ENCODE measurements at places on chromosomes 2 and 18.

DNA sequence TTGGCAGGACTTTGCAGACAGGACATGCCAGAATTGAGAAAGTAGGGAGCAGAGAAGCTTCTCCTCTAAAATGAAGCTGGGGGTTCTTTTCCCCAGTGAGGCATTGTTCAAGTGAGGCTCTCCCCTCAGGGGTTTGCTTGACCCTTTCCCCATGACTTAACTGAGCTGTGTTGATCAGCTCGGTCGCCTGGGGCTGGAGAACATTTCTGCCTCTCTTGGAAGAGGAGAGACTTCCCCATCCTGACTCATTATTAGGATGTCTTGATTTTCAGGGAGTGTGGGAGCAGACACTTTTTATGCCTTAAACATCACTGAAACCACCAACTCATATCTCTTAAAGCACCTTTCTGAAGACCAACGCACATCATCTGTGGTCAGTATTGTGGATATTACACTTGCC lies 27.9 kb upstream of the GLI2 start:
- no peak for DNase-seq

DNA sequence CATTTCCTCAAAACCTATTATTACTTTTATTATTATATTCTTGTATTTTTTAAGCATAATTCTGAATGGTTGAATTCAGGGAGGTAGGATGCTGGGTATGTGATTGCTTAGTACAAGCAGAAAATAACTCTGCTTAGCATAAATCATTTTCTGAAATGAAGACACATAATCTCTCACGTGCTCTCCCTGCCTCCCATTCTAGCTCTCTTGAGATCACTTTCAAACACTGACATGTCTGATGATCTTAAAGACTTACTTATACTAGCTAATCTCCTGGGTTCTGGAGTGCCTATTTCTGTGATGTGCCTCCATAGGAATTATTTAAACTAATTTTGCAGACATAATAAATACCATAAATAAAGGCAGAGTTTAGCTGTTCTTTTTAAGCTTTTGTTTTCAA lies 1136.0 kb downstream of the SUCLG1 start:
- no peak for DNase-seq

DNA sequence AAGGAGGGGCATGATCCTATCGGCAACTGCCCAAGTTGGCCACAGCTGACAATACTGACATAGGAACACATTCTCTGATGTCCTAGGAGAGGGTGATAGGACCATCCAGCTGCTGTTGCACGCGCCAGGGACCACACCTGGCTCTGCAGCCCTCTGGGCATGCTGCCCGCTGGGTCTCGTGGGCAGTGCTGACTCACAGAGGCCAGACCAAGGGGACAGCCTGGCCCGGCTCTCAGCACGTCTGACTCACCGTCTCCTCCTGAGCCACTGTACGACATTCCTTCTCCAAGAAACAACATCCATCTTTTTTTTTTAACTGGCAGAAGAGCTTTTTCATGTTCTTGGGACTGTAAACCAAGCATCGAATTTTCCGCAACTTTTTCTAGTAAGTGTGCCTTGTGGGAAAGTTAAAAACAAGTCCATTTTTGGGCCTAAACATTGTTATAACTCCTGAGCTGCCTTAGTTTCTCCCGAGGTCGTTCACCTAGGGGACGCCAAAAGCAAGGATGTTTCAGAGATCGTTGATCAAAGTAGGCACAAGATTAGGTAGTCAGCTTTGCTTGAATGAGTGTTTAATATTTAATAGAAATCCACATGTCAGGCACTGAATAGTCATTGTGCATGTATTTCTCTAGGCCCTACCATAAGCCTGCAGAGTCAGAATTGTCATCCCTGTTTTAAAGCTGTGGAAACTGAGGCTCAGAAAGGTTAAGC lies 100.3 kb downstream of the TTC32 start:
- DNase-seq, result no peak

GRCh38 chr18:23143016-23143814 lies 7.9 kb downstream of the CABLES1 start:
- peak; percentile 63 for DNase-seq

- no peak for DNase-seq
These were observed 47.9 kb downstream of the MBP start for GRCh38 chr18:77084688-77085035.

Data from KBM-7 (cell line).